ENCODE measurements at places on chromosomes 16 and 17.
A peak's percentile ranks its signal among the peaks of the same experiment; 100 is the strongest.

- DNase-seq, result no peak
Measured at GRCh38 chr17:72472106-72472505, 351.3 kb downstream of the SOX9 start.

DNA sequence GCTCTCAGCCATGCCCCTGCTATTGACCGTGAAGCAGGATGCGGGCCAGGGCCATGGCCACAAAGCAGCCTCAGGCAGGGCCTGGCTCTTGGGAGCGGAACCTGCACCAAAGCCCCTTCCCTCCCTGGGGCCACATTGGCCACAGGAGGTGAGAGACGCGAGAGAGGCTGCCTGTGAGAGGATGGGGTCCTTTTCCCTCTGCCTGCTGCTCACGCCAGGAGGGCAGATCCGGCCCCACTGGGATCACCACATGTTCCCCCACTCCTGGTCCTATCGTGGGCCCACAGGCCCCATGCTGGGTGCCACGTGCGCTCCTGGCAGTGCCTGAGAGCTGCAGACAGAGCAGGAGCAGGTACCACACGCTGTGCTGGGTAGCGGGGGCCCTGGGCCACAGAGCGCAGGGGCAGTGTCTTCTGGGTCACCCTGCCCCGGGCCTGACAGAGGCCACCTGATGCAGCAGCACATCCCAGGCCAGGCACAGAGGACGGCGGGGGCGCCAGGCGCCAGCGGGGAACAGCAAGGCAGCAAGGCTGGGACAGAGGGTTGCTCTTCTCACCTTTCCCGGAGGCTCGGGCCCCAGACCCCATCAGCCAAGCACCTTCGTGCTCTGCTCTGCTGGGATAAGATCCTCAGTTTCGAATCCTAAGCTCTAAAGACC lies 9.2 kb upstream of the NUDT16L1 start:
- DNase-seq, result no peak

- no peak for DNase-seq
Measured at GRCh38 chr16:8620535-8620934, 963 bp upstream of the METTL22 start.

DNA sequence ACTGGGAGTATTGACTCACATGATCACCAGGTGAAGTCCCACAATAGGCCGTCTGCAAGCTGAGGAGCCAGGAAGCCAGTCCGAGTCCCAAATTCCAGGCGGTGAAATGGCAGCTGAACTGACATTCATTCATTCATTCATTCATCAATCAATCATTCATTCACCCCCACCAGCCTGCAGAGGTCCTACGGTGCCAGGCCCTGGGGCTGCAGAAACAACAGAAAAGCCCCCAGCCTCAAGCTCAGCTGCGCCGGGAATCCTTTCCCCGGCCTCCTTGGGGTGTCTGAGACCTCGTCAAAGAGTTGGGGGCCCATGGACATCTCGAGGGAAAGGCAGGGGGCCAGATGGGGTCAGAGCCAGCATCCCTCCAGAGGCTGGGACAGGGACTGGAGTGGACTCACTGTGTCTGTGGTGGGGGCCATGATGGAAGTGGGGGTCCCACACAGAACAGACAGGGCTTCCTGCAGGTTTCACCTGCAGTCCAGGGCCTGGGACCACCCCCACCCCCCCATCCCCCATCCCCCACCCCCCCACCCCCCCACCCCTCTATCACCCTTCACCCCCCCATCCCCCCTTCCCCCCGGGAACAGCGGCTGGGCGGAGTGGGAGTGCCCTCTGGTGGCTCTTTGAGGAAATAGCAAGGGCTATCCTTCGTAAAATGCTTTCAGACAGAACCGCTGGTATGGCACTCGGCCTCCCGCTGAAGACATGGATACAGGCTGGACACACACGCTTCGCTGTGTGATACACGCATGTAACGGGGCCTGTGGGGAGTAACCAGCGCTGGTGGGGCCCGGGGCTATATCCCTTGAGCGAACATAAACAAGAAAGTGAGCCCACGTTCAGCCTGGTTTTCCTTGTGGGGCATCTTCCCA lies 8.5 kb upstream of the ZC3H18 start:
- peak; percentile 23 for DNase-seq

DNA sequence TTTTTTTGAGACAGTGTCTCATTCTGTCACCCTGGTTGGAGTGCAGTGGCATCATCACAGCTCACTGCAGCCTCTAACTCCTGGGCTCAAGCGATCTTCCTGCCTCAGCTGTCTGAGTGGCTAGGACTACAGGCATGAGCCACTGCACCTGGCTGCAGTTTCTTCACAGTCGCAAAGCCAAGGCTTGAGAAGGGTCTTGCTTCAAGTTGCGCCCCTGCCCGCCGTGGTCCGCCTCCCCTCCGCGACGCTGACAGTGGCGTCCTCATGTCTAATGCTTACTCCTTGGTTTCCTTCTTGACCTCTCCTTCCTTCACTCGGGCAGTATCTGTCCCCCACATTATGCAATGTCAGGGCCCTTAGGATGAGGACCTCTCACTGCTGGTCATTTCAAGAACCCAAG lies 112.7 kb downstream of the ADCY9 start:
- DNase-seq, result no peak

- DNase-seq, result peak; percentile 92
Measured at GRCh38 chr16:29925781-29926710, at the start of gene KCTD13. TSS of gene KCTD13 (minus strand) at chr16:29926226. CDS start at chr16:29926033, 193 bp downstream.

DNA sequence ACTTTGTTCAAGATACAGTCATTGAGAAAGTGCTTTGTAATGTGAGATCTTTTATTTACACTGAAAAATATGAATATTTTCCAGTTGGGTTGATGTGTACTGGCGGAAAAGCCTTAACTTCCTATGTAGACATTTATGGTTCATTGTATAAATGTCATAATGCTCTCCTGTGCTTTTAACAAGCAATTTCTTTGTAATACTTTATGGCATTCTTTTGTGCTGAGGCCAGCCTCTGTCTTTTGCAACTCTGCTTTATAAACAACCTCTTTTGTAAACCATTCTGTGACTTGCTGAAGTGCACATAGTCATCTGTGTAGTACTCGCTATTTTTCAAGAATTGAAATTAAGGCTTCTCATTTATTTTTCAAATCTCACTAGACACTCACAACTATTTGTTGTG lies 291.2 kb downstream of the CDH11 start:
- DNase-seq, result peak; percentile 1

DNA sequence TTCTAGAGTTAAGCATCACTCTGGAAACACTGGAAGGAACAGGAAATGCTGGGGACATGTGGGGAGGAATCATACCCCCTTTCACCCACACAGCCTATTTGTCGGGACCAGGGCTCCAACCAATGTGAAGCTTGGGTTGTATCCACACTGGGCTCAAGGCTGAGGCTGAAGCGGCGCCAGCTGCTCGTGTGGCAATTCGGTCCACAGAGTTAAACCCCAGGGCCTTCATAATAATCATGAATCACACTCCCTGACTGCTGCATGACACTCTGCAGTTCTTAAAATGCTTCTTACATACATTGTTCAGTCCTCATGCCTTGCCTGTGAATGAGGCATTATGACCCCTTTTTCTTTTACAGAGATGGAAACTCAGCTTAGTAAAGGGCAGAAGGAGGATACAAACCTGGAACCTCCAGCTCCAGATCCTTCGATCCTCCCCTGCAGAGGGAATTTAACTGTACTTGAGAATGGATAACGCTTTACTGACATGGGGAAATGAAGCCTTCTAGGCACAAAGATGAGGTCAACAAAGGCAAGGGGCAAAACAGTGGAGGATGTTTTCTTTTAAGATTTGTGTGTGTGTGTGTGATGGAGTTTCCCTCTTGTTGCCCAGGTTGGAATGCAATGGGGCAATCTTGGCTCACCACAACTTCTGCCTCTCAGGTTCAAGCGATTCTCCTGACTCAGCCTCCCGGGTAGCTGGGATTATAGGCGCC lies 72.7 kb downstream of the SOX9 start:
- no peak for DNase-seq

- DNase-seq, result no peak
Measured at GRCh38 chr17:66711881-66712321, 123.0 kb upstream of the CACNG5 start.

- no peak for DNase-seq
Measured at GRCh38 chr17:75439287-75439686, 17.1 kb upstream of the TMEM94 start.

GRCh38 chr16:52470585-52470984 lies 76.4 kb downstream of the TOX3 start:
- DNase-seq, result no peak

DNA sequence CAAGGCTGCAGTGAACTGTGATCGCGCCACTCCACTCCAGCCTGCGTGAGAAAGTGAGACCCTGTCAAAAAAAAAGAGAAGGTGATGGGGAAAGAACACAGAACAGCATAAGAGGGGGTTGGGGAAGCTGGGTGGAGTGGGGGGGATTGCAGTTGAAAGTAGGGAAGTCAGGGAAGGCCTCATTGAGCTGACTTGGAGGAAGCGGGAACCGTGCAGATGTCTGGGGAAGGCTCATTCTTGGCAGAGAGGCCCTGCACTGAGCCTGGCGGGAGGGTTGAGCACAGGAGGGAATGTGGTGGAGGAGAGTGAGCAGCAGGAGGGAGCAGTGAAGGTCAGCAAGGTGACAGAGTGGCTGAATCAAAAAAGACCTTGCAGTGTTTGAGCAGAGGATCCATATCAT lies 26.9 kb downstream of the IL4R start:
- DNase-seq, result no peak

DNA sequence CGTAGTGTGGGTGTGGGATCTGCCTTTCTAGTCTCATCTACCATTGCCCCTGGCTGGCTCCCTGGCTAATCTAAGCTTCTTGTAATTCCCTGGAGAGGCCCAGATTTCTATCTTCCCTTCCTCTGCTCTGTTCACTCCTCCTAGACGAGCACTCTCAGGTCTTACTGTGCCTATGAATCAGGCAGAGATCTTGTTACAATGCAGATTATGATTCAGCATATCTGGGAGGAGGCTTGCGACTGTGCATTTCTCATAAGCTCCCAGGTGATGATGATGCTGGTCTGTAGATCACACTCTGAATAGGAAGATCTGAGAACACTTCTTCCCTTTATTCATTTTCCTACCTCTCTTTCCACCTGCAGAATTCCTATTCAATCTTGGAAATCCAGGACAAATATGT lies 200.1 kb downstream of the CBLN1 start:
- DNase-seq, result no peak

DNA sequence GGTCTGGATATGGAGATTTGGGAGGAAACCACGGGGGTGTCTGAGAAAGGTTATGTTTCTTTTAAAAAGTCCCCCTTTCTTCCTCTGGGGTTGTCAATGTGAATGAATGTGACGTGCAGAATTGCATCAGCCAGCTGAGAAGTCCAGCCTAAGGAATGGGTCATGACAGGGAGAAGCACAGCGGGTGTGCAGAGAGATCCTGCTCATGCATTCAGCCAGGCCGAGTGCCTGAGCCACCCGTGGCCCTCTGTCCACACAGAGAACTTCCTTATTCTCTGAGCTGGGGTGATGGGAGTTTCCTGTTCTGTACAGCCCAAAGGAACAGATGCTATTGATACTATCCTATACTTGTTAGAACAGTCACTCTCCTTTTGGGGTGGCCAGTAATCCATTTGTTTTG lies 117.9 kb downstream of the CPPED1 start:
- no peak for DNase-seq

DNA sequence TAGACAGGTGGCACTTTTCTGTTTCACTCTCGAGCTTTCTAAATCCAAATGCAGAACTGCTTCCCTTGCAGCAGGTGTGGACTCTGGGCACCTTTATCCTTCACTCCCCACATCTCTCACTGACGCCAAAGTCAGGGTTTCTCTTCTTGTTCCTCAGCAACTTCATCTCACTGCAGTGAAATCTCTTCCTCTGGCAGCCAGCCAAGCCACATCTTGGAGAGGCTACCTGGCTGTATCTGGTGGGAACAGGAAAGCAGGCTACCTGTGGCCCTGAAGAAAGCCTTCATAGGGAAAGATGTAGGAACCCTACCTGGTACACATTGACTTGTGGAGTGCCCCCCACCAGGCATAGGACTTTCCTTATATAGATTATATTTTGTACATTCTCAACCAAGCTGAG lies 159.1 kb downstream of the UTP18 start:
- DNase-seq, result no peak

DNA sequence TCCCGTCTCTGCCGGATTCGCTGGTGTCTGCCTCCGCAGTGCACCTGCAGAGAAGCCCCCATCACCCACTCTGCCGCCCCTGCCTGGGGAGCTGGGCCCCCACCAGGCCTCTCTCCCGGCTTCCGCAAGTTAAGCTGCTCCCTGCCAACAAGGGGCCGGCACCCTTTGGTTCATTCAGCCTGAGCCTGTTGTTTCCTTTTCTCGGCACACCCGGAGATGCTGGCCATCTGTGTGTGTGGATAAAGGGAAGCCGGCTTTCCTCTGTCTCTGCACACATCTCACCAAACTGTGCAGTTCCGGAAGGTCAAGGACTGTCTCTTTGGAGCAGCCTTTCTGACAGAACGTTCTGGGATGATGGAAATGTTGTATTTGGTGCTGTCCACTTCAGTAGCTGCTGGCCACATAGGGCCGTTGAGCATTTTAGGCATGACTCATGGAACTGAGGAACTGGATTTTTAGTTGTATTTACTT lies 6.8 kb downstream of the MAPK8IP3 start:
- no peak for DNase-seq

DNA sequence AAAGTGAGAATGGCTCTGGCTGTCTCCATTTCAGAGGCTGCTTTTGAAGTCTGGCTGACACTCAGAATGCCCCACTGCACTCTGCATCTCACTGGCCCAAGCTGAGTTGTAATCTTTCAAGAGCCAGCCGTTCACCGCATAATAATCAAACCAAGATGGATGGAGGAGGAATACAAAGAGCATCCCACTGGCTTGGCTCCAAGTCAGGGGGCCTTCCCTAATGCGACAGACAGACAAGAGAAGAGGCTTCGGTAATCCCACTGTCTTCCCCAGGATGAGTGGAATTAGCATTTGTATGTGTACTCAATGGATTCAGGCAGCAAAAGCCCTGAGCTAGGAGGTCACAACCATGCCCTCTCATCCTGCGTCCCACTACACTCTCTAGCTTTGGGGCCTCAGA lies 68.0 kb downstream of the CBLN1 start:
- DNase-seq, result no peak

DNA sequence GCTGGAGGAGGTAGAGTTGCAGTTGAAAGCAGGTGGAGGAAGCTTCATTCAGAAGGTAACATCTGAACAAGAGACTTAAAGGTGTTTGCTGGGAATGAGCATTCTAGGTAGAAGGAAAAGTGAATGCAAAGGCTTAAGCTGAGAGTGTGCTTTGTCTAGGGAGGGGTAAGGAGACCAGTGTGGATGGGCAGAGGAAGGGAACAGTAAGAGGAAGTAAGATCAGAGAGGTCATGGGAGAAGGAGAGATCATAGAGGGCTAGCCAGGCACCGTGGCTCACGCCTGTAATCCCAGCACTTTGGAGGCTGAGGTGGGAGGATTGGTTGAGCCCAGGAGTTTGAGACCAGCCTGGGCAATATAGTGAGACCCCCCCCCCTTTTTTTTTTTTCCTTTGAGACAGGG lies 3.3 kb downstream of the STX4 start:
- no peak for DNase-seq

- DNase-seq, result no peak
Measured at GRCh38 chr16:3000540-3000939, 12.2 kb upstream of the CLDN9 start.

DNA sequence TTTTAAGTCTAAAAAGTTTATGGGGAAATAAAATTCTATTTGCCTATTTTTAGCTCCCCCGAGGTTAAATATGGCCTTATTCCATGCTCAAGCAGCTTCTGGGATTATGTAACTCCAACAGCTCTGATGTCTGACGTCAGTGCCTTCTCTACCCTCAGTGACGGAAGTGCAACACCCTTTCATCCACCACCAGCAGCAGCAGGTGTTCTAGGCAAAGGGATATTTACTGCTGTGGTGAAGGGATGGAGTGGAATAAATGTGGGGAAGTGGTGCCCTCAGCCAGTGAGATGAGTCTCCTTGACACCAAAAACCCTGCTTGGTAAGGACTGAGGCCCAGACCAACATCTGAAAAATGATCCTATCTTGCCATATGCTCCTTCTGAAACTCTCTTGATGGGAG lies 247.4 kb downstream of the SHISA9 start:
- DNase-seq, result no peak

- no peak for DNase-seq
Measured at GRCh38 chr17:1928976-1929375, 96.2 kb downstream of the RTN4RL1 start.

Data from right lung (tissue), 10 donors.